K562 (cell line): ENCODE measurements at places on chromosomes 7 and 10.

GRCh38 chr7:105452085-105452484 is 63.4 kb upstream of the SRPK2 start:
- no peak overlapping the region for H3K4me3 ChIP-seq
- no peak overlapping the region for H3K27ac ChIP-seq
- DNase-seq, result no peak
- no peaks in the 10 kb centered on the region for H3K27me3 ChIP-seq
- no peaks in the 10 kb centered on the region for H3K4me1 ChIP-seq
- H3K36me3 ChIP-seq, result peaks cover 14% of the 10 kb centered on the region; the same call in 2 of the 3 replicates

- no peaks in the 10 kb centered on the region for H3K36me3 ChIP-seq
- no peak for DNase-seq
- no peaks in the 10 kb centered on the region; the same call in 2 of the 3 replicates for H3K4me1 ChIP-seq
- no peak overlapping the region for H3K27ac ChIP-seq
- H3K4me3 ChIP-seq, result no peak overlapping the region
These were observed 195.8 kb downstream of the PTEN start for GRCh38 chr10:88059190-88059589.

- peak overlapping the region; percentile 87 for H3K27ac ChIP-seq
- H3K36me3 ChIP-seq, result no peaks in the 10 kb centered on the region
- H3K4me1 ChIP-seq, result peaks cover 42% of the 10 kb centered on the region
- H3K4me3 ChIP-seq, result no peak overlapping the region
These were observed 35.8 kb downstream of the DDIT4 start for GRCh38 chr10:72309290-72310240.

GRCh38 chr7:36309716-36310115 is 79.9 kb upstream of the ANLN start:
- DNase-seq, result no peak
- no peak overlapping the region for H3K27ac ChIP-seq
- peaks cover 6% of the 10 kb centered on the region; the same call in 1 of the 3 replicates for H3K27me3 ChIP-seq
- no peak overlapping the region for H3K4me3 ChIP-seq

- no peak overlapping the region for H3K4me3 ChIP-seq
- H3K4me1 ChIP-seq, result peaks cover 47% of the 10 kb centered on the region
- H3K27ac ChIP-seq, result peak overlapping the region; percentile 38
- no peaks in the 10 kb centered on the region for H3K27me3 ChIP-seq
- peak; percentile 71 for DNase-seq
- peaks cover 22% of the 10 kb centered on the region for H3K36me3 ChIP-seq
These were observed 15.5 kb downstream of the CREB3L2 start for GRCh38 chr7:137986252-137987017.

DNA sequence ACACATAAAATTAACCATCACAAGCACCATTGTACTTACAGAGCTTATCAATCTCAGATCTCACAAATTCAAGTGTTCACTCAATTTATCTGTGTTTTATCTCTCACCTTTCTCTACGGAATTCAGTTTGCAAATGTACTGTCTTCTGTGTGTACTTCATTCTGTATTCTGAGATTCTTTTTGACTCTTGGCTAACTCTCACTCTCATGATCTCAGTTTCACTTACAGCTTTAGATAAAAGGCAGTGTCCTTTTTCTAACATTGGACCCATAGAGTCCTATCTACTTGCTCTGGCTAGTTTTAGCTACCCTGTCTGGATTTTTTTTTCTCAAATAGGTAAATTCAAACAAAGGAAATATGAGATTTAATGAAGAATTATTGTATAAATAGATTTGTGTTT is 176.0 kb downstream of the CCDC7 start:
- H3K27me3 ChIP-seq, result no peaks in the 10 kb centered on the region
- no peak overlapping the region for H3K4me3 ChIP-seq
- DNase-seq, result no peak
- H3K4me1 ChIP-seq, result no peaks in the 10 kb centered on the region

GRCh38 chr10:56258378-56258777 is 102.7 kb downstream of the ZWINT start:
- H3K4me3 ChIP-seq, result no peak overlapping the region
- H3K36me3 ChIP-seq, result no peaks in the 10 kb centered on the region
- no peak for DNase-seq

DNA sequence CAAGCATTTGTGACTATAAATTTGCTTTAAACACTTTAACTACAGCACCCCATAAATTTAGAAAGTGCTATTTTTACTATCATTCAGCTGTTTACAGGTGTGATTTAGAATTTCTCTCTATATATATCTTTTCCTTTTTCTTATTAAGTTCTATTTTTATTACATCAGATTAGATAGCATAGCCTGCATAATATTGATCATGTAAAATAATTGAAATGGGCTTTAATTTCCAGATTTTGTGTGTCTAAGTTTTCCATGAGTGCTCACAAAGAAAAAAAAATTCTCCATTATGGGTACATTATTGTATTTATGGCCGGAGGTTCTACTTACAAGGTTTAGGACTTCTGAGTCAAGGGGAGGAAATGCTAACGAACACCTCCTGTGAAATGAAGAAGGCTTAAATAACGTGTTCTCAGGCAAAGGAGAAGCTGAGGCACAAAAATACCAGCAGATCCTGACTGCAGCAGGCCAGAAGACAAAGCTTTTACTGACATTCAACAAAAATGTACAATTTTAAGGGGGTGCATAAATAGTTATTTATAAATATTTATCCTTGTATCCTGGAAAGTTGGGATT is 114.2 kb downstream of the RNF133 start:
- no peak for DNase-seq
- H3K4me3 ChIP-seq, result no peak overlapping the region
- H3K27ac ChIP-seq, result no peak overlapping the region
- H3K36me3 ChIP-seq, result no peaks in the 10 kb centered on the region

- no peak overlapping the region for H3K4me3 ChIP-seq
- 0 out of 3 replicates have a peak, but pooled peaks cover 2% of the 10 kb centered on the region for H3K27me3 ChIP-seq
- no peaks in the 10 kb centered on the region for H3K4me1 ChIP-seq
- DNase-seq, result no peak
These were observed 53.2 kb upstream of the TMEM254 start for GRCh38 chr10:80025281-80025680.

DNA sequence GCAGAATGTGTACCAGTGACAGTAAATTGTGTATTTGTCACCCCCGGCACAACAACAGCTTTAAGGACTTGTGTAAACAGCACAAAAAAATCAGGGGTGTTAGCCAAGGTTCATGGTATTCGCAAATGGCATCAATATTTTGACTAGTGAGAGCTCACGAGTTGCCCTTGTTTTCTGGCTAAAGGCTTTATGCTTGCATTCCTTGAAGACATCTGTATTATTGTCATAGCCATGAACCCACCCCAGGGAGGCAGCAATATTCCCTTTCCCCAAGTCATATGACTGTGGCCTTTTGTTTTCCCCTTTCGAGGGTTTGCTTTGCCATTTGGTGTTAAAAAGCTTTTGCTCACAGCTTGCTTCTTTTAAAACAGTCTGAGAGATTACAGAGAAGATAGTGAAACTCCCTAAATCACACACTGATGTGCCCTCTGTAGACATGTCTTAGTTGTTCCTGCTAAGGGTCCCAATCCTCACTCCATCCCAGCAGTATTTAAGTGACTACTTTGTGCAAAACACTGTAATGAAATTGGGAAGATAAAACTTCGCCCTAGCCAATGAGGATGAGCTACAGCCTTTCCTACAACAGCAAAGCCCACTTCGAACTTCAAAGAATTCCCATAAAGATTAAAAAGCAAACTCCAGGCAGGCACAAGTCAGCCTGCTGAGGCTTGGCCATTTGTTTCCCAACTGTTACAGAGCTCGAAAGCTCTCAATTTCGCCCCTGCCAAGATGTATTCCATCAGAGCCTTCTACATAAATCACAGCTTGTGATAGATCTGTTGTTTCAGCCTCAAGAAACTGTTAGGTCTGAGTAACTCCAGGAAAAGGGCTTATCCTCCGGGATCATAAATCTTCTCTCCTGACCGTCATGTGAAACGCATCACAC is 172.3 kb downstream of the ADAM12 start:
- no peak for DNase-seq
- no peaks in the 10 kb centered on the region for H3K36me3 ChIP-seq
- no peaks in the 10 kb centered on the region; the same call in 2 of the 3 replicates for H3K4me1 ChIP-seq
- no peak overlapping the region for H3K27ac ChIP-seq
- no peaks in the 10 kb centered on the region for H3K27me3 ChIP-seq
- H3K4me3 ChIP-seq, result no peak overlapping the region

DNA sequence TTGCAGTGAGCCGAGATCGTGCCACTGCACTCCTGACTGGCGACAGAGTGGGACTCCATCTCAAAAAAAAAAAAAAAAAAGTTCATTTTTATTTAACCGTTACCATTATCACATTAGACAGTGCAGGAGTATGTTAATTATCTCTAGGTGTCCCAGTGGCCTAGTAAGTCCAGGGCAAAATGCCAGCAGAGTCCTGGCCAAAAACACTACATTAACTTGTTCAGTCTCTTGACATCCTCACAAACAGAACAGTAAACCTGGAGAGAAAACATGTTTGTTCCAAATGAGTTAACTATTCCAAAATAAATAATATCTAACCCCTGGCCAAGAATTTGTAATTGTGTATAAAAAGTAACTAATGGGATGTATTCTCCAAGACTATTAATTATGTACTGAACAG is 43.2 kb downstream of the PTPRZ1 start:
- no peaks in the 10 kb centered on the region for H3K27me3 ChIP-seq
- DNase-seq, result no peak
- no peak overlapping the region for H3K27ac ChIP-seq

GRCh38 chr7:37309493-37309892 is 139.2 kb downstream of the ELMO1 start:
- no peak for DNase-seq
- no peaks in the 10 kb centered on the region for H3K36me3 ChIP-seq
- H3K4me1 ChIP-seq, result no peaks in the 10 kb centered on the region
- H3K4me3 ChIP-seq, result no peak overlapping the region

- H3K36me3 ChIP-seq, result no peaks in the 10 kb centered on the region
- no peak overlapping the region for H3K27ac ChIP-seq
- H3K4me1 ChIP-seq, result no peaks in the 10 kb centered on the region
- DNase-seq, result peak; percentile 58
- peaks cover 11% of the 10 kb centered on the region for H3K27me3 ChIP-seq
- H3K4me3 ChIP-seq, result no peak overlapping the region
These were observed 90.8 kb downstream of the DNAJB9 start for GRCh38 chr7:108660465-108660864.

DNA sequence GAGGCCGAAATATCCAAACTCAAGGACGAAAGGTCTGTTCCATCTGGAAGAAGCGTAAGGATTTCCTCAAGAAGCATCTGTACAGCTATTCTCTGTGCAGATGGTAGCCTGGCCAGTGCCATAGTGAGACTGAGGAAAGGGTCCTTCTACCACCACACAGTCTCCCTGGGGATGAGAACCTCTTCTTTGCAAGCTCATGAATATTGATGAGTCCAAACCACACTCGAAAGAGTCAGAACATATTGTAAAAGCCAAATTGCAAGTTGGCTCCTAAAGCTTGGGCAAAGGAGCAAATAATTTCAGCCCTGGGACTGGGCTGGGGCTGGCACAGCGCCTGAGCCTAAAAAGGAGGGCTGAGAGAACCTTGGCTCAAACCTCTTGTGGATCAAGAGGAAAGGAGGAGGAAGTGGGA is 66.1 kb upstream of the PIP4K2A start:
- no peaks in the 10 kb centered on the region for H3K4me1 ChIP-seq
- no peak overlapping the region for H3K4me3 ChIP-seq
- DNase-seq, result no peak

DNA sequence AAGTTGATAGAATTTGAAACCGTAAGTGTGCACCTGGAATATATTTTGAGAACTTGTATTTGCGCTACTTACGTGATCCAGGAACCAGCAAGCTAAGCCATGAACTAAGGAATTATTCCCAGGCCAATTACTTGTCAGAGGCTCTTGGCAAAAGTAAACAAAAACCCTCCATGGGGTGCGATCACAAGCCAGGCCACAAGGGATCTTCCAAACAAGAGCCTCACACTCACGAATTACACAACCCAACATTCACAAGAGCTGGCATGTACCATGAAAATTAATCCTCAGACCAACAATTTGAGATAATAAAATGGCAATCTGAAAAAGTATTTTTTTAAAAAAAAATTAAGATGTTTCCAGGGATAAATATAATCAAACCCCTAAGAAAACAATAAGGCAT is 467.0 kb upstream of the AKR1E2 start:
- no peak for DNase-seq
- no peak overlapping the region for H3K27ac ChIP-seq
- H3K4me3 ChIP-seq, result no peak overlapping the region
- H3K36me3 ChIP-seq, result no peaks in the 10 kb centered on the region

DNA sequence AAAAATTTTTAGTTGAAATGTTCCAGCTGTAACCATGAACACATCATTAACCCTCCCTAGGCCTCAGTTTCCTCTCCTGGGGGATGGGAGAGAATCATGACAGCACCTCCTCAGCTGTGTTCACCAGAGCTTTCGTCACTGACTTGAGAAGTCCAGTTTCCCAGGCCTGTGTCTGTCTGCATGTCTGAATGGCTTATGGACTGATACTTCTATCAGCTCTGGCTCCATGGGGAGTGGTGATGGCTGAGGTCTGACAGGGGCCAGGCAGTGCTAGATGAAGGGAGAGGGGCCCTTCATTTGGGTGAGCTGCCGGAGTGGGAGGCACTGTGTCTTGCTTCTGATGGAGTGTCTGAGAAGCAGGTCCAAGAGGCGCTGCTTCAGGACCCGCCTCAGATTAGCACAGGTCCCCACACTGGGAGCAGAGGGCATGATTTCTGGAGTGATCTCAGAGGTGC is 192.9 kb downstream of the PTPN20 start:
- no peak overlapping the region for H3K27ac ChIP-seq
- H3K27me3 ChIP-seq, result peaks cover 20% of the 10 kb centered on the region
- no peak for DNase-seq

DNA sequence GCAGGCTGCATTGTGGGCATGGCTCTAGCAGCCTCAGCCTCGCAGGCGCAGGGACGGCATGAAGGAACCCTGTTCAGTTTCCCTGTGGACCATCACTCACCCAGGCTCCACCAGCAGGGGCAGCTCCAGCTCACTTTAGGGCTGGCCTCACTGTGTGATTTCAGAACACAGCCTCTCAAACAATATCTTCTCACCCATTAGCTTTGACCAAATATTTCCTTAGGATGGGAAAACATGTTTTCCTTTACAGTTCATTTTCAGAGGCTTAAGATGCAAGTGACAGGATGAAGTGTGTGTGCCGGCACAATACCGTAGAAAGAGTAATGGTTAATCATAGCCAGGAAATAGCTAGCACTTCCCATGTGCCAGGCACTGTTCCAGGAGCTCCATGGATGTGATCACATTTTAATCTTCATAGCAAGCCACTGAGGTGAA is 58.2 kb downstream of the LANCL2 start:
- no peak overlapping the region for H3K4me3 ChIP-seq
- H3K27ac ChIP-seq, result no peak overlapping the region
- H3K36me3 ChIP-seq, result no peaks in the 10 kb centered on the region
- H3K27me3 ChIP-seq, result no peaks in the 10 kb centered on the region
- peaks cover 9% of the 10 kb centered on the region; the same call in 2 of the 3 replicates for H3K4me1 ChIP-seq
- no peak for DNase-seq

GRCh38 chr7:20776942-20777341 is 9.7 kb downstream of the SP8 start:
- H3K4me1 ChIP-seq, result peaks cover 12% of the 10 kb centered on the region; the same call in 1 of the 2 replicates
- H3K27ac ChIP-seq, result no peak overlapping the region
- no peak for DNase-seq
- H3K27me3 ChIP-seq, result peaks cover 21% of the 10 kb centered on the region
- H3K4me3 ChIP-seq, result no peak overlapping the region
